NCI-H345 (cell line): ENCODE measurements at places on chromosomes 13 and 19.
A peak's percentile ranks its signal among the peaks of the same experiment; 100 is the strongest.

DNA sequence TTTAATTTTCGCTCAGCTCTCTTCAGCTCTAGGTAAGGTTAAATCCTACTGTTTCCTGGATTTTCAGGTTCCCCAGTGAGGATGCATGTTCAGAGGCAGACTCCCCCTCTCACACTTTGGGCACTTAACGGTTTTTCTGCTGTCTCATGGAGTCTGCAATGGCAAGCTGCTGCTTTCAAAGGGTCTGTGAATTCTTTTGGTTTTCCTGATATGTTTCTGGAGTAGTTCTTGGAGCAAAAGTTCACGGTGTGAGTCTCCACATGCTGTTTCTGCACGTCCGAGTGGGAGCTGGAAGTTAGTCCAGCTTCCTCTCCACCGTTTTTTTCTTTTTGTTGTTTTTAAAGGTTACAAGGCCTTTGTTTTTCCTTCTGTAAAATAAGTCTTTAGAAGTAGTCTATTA is 35.4 kb downstream of the DNAJC15 start:
- DNase-seq, result no peak

GRCh38 chr13:80306337-80306972 is 34.5 kb downstream of the SPRY2 start:
- DNase-seq, result no peak

DNA sequence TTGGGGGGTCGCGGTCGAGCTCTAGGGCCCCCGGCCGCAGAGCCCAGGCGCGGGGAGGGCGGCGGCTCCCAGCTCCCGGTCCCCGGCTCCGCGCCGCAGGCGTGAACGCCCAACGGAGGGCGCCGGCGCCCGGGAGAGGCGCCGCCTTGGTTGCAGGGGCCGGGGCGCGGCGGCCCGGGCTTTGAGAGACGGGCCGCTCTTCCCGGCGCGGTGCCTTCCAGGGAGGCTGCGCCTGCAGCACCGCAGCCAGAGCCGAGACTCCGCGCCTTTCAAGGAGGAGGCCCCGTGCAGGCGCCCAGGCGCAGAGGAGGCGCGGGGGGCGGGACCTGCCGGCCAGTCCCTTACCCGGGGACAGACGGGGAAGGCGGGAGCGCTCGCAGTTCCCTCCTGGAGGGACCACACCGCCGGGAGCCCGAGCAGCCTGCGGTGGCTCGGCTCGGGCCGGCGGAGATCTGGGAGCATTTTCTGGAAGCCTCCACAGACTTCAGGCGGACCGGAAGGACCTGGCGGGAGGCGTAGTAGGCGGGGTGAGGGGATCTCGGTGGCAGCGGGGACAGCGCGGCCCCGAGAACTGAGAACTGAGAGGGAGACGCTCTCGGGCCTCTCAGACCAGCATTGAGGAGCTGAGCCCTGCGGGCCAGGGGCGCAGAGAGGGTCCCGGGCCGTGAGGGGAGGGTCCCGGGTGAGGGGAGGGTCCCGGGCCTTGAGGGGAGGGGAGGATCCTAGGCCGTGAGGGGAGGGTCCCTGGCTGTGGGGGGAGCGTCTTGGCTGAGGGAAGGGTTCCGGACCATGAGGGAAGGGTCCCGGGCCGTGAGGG is 25.5 kb upstream of the MCF2L start:
- DNase-seq, result peak; percentile 25

DNA sequence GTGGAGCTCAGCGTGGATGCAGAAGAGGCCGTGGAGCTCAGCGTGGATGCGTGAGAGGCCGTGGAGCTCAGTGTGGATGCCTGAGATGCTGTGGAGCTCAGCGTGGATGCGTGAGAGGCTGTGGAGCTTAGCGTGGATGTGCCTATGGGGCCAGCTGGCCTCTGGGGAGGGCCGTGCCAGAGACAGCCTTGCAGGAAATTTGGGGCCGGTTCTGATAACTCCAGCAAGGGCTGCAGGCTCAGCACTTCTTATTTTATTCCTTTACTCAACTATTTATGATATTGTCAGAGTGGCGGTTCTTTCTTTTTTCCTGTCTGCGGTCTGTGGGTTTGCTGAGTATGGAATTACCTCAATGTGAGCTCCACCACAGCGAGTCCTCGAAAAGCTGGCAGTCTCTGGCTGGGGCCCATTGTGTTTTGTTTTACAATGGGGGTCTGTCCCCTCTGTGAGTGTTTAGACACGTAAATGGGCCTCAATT is 17.8 kb upstream of the TMEM255B start:
- DNase-seq, result no peak

DNA sequence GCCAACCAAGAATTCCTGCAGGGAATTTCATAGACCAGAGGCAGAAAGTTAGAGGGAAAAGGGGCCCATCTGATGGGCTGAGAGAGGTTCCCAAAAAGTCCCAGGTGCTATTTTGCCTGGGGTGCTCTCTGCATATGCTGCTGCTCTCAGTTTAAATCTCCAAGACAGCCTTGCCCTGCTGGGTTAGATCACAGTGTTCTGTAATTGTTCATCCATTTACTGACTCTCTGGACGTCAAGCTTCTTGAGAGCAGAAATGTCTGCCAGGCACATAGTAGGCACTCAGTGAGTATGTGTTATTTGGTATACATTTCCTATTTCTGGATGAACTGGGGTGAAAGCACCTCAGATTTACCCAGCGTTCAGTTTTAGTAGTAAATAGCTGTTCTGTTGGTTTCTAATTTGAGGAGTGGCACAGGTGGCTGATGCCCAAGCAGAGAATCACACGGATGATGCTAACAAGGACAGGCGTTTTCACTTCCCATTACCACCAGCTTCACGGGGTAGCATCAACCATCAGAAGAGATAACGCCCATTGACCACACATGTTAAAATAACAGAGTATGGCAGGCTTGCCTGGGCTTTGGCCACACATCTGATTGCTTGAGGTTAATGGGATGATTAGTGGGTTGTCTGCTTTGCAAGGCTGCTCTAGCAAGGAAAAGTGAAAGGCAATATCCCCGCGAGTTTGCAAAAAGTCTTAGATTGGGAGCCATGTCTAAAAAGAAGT is 161.1 kb downstream of the SLC7A1 start:
- DNase-seq, result no peak

DNA sequence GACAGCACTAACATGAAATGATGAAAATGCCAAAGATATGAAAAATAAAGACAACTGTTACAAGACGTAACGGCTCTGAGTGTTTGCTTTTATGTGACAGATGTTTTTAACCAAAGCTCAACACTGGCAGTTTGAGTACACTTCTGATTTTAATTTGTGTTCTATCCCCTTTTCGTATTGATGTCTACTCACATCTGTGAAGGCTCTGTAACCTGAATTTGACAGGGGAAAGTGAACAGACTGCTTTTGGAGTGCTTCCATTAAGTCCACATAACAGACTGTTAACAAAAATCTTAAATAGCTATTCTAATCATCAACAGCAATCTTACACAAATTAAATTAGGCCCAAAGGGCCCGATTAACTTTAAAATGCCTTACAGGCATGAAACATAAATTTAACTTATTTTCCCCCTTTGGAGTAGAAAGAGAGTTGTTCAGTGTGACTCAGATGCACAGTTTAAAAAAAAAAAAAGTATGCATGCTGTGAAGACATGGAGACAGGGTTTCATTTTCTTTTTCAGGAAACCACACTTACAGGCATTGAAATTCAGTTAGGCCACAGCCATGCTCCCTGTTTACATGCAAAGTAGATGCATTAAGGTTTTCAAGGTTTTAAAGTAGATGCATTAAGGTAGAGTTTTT is 16.3 kb upstream of the RNASEH2B start:
- DNase-seq, result no peak

DNA sequence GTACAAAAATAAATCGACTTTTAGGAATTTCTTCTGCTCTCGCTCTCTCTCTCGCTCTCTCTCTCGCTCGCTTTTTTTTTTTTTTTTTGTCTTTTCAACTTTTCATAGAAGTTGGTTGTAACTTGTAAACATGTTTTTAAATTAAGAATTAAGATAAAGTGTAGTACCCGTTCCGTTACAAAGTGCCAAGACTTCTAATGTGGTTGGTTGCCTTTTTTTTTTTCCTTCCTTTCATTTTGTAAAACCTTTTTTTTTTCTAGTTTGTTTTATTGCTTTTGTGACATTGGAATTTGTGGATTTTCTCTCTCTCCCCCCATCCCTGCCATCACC is 20.4 kb downstream of the ZBTB7A start:
- no peak for DNase-seq

DNA sequence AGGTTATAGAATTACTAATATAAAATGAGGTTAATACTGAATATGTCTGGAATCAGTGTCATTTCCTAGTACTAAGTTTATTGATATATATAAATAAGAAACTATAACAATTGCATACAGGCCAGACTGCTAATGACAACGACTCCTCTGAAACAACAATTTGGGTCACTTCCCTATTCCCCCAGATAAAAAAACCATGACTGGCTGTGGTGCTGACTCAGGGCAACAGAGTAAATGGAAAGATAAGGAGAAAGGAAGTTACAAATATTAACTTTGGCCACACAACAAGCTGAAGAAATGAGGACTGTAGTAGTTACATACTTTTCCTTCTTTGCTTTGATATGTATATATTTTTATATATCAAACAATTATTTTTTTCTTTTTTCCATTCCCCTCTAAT is 263.7 kb upstream of the PCDH9 start:
- no peak for DNase-seq

DNA sequence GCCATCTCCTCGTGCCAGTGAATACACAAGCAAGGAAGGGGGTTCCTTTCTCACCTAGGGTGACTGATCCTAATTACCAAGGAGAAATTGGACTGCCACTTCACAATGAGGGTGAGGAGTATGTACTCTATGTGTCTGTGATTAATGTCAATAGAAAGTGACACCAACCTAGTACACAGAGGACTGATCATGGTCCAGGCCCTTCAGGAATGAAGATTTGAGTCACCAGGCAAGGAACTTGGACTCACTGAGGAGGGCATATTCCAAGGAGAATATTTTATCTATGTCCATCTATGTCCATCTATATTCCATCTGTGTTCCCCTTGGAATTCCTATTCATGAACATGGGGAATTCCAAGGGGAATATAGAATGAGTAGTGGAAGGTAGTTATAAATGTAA is 9.2 kb upstream of the ALOX5AP start:
- no peak for DNase-seq

DNA sequence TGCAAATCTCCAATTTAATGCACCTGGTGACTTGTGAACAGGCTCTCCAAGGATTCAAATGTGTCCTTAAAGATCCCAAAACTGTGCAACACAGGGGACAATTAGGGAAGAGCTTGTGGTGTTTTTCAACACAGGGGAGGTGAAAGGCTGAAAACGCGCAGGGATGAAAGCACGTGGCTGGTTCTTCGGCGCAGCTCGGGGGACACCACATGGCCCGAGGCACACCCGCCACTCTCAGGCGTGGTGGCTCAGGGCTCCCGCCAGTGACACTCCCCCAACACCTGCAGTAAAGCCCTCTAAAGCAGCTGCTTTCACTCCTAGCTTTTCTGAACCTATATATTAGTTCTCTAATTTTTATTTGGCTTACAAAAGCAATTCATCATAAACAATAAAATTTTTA is 91.9 kb downstream of the SPACA7 start:
- no peak for DNase-seq

GRCh38 chr13:22562116-22562515 is 618.7 kb upstream of the SGCG start:
- no peak for DNase-seq

GRCh38 chr19:1392407-1392806 is 8.7 kb downstream of the NDUFS7 start:
- no peak for DNase-seq

DNA sequence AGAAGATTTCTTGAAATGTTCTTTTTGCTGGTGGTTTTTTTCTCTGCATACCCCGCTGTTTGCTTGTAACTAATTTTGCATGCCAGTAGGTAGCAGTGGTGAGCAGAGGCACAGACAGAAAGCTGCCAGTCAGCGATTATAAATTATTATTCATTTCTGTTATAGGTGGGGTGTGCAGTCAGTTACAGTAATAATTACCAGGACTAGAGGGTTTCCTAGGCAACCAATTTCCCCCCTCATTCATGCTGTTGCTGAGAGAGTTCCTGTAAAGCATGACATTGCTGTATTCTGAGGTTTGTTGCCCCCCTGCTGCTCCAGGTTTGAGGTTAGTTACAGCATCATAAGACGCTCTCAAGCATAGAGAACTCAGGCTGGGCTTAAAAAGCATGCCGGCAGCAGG is 104.5 kb downstream of the URI1 start:
- DNase-seq, result no peak

DNA sequence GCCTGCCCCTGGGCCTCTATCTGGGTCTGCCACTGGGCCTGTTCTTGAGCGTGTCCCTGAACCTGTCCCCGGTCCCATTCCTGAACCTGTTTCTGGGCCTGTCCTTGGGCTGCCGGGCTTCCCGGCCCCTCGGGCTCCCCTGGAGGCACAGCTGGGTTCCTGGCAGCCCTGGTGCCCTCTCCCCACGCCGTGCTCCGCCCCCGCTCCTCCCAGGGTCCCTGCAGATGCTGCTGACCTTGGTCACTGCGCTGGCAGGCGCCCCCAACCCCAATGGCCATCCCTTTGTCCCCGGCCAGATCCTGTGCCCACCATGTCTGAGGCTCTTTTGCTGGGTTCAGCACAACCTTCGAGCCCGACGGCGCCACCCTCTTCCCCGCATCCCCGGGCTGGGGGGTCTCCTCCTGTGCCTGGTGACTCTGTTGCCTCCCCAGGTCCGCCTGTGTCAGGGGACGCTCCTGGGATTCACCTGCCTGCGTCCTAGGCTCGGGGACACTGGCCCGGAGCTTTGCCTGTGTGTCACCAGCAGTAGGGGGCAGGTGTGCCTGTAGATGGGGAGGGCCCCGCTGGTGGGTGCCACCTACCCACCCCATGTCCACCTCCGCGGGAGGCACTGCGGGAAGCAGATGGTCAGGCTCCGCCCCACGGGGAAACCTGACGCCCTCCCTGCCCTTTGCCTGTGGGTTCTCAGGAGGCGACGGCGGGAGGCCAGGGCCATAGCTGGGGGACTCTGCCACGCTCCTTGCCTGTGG is 41.0 kb upstream of the GRTP1 start:
- peak; percentile 83 for DNase-seq

- DNase-seq, result peak; percentile 0
Measured at GRCh38 chr19:21698215-21698614, 69.2 kb downstream of the ZNF100 start.

GRCh38 chr19:18273561-18274218 is 562 bp downstream of the IQCN start:
- no peak for DNase-seq

- no peak for DNase-seq
Measured at GRCh38 chr19:18996351-18996750, 37.0 kb downstream of the SUGP2 start.

- DNase-seq, result no peak
Measured at GRCh38 chr13:28655561-28655960, 3.4 kb upstream of the POMP start.

DNA sequence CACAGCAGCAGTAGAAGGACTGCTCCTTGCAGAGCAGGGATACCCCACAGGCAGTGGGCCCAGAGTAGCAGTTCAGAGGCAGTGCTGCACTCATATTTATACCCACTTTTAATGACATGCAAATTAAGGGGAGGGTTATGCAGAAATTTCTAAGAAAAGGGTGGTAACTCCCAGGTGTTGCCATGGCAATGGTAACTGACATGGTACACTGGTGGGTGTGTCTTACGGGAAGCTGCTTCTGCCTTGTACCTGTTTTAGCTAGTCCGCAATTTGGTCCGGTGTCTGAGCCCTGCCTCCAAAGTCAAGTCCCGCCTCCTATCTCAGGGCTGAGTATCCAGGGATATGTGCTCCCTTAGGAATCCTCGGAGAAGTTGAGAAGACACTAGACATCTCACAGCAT is 79.2 kb upstream of the UQCRFS1 start:
- no peak for DNase-seq
